NCI-H1092 (cell line): ENCODE measurements at places on chromosomes 12 and 14.

GRCh38 chr12:109739747-109740693 lies 26.4 kb downstream of the FAM222A start:
- DNase-seq, result no peak

DNA sequence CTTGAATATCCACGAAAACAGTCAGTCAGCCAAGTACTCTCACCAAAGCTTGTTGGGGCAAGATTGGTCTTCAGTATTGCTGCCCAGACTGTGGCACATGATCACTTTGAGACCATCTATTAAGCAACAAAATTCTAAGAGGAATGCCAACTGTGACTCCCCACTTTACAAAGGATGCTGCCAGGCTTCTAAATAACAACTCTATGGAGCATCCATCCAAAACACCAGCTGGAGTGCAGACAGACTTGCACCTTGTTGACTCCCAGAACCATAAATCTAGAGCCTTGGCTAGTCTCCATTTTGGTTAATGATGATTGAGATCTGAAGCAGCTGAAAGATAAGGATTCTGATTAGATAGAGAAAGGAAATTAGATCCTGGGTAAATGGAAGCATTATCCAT lies 132.8 kb downstream of the DIO2 start:
- peak; percentile 94 for DNase-seq

DNA sequence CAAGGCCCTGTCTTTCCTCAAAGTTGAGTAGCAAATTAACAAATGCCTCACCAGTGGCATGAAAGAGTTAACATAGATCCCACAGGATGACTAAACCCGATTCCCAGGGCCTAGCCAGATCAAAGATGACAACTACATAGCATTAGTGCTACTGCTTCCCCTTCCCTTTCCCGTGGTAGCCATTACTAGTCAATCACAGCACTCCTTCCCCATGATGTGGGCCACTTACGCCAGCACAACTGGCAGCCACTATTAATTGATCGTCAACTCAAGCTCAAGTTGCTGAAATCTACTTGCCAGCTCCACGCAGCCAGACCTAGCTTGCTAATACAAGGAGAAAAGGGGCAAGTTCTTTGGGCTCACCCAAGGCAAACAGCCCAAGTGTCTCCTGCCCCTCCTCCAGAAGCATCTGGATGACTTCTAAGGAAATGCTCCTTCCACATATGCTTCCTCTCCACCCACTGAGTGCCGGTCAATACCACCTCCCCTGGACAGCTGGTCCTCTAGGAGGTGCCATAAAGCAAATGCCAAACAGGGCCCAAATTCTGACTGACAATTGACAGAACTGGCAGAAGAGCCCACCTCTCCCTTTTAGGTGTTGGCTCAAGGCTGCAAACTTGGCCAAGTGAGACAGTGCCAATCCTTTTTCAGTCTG lies 72.6 kb downstream of the NUAK1 start:
- no peak for DNase-seq

DNA sequence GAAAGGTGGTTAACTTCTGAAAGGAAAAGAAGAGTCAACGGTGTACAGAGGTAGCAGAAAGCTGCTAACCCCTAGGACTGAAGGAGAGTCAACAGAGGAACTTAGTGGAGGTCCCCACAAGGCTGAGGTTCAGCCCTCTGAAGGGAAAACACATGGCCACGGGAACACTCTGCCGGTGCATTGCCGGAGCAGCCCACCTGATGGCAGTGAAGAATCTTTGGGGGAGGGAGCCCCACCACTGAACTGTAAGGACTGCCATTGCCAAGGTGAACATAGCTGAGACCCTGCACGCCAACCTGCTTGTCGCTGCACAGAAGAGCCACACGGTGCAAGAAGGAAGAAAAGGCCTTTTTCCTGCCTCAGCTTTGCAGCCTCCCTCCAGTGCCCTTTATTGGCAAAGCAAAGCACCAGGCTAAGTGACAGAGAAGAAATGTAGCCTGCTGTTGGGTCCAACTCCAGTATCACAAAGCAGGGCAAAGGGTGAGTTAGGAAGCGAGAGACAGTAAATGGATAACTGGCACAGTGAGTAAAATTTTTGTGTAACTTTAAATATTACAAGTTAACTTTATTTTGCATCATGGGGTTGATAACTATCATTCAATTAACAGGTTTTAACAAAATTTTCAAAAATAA lies 76.9 kb downstream of the LIN52 start:
- no peak for DNase-seq

DNA sequence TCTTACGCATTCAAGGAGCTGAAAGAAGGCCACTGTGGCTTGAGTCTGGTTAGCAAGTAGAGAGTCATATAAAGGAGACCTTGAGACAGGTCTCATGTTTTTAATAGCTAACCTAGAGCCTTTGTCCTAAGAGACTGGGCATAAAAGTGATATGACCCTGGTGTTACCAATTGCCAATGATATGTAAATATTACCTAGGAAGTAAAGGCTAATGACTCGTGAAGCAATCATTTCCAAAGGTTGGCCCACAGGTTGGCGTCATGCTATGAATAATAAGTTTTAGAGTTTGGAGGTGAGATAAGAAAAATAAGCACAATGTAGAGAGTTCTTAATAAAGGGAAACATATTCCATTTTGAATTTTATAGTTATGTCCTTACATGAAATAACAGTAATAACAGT lies 116.6 kb upstream of the PLEKHA5 start:
- no peak for DNase-seq

DNA sequence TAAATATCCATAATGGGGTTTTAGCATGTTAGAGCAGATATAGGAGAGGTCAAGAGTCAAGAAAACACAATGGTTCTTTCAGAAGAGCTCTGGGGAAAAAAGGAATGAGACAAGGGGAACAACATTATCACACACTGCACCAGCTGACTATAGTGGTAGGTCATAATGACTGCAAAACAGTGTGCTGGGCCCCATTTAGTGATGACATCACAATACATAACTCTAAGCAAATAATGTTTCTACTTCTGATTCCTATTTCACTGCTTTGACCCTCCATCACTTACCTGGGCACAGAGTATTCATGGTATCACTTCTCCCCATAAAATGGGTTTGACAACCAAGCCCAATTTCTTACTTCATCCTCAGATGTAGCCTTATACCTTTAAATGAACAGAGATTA lies 62.1 kb downstream of the GARIN6 start:
- DNase-seq, result no peak

GRCh38 chr12:108804271-108804953 lies 53.0 kb downstream of the SSH1 start:
- DNase-seq, result no peak

- no peak for DNase-seq
These were observed 83.9 kb upstream of the OSBPL8 start for GRCh38 chr12:76643438-76643837.

DNA sequence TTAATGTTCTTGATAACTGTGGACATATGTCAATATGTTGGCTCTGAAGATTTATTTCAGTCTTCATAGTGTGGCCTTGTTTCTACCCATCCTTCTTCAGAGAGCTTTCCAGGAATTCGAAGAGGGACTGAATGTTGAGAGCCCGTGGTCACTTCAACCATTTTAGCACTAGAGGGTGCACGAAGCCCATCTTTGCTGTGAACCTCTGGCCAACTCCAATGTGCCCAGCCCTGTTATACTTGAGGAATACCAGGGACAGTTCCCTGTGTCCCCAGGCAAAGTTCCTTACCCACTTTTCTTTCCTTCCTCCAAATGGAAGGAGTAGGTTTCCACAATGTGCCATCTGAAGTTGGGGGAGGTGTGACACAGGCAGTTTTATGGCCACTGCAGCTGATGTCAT lies 603.5 kb downstream of the RPL10L start:
- peak; percentile 35 for DNase-seq

DNA sequence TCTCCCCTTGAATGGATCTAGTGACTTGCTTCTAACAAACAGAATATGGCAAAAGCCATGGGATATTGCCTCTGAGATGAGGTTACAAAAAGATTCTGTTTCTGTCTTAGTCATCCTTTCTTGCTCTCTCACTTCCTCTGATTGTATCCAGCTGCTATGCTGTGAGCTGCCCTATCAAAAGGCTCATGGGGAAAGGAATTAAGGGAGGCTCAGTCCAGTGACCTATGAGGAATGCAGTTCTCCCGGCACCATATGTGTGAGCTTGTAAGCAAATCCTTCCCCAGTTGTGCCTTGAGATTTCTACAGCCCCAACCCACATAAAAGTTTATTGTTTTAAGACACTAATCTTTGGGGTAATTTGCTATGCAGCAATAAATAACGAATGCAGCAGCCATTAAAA lies 183.1 kb downstream of the KLHL28 start:
- DNase-seq, result no peak

- peak; percentile 98 for DNase-seq
These were observed 7.2 kb upstream of the GPR84 start for GRCh38 chr12:54371328-54372112.

GRCh38 chr14:101496776-101497683 lies 64.3 kb upstream of the DIO3 start:
- DNase-seq, result no peak

GRCh38 chr14:73227812-73228781 lies 9.2 kb upstream of the PAPLN start:
- no peak for DNase-seq

DNA sequence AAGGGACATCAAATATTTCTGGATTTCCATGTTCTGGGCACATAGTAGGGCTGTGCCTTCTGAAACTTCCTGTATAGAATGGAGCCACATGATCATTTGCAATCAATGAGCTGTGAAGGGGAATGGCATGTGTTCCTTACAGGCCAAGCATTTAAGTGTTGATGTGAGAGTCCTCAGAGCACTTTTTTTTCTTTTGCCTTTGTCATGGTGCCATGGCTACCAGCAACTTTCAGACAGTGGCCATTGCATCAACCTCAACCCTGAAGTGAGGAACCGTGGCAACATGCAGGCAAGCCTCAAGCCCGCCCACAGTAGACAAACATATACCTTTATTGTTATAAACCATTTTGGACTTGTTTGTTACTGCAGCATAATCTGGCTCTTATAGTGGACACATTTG lies 948.1 kb downstream of the NRXN3 start:
- DNase-seq, result no peak

DNA sequence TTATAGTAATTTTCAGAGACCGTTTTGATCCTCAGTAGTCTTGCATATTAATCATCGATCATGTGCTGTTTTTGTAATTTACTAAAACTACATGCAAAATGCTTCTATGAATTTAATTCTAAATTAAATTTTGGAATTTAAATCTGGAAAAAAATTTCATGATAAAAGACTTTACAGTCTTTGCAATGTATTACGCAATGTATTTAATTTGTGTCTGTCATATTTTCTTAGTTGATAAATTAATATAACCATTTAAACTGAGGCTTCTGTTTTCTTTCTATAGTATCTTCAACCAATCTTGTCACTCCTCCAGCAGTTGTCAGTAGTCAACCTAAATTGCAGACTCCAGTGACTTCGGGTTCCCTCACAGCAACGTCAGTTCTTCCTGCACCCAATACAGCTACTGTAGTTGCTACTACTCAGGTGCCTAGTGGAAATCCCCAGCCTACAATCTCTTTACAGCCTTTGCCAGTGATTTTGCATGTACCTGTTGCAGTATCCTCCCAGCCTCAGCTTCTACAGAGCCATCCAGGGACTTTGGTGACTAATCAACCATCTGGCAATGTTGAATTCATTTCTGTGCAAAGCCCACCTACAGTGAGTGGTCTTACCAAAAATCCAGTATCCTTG lies 94.8 kb downstream of the ATF7IP start:
- DNase-seq, result no peak

DNA sequence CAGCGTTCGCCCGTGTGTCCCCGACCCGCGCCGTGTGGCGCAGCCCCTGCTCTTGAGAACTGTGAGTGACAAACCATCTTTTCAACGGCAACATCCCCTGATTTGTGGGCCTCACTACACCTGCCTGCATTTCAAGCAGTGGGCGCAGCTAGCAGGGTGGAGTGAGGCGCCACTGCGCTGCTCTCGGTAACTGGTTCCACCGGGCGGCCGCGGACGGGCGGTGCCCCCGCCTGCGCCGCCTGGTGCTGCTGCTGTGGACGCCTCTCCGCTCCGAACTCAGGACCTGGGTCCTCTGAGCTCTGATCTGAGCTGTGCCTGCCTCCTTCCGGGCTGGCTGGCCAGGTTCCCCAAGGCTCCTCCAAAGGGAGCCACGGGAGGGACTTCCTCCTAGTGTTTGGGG lies 5.9 kb upstream of the DEGS2 start:
- DNase-seq, result no peak

GRCh38 chr12:106195621-106196027 lies 52.2 kb downstream of the CKAP4 start:
- no peak for DNase-seq

- no peak for DNase-seq
These were observed 1189.5 kb upstream of the TMEM132C start for GRCh38 chr12:127077262-127078045.

DNA sequence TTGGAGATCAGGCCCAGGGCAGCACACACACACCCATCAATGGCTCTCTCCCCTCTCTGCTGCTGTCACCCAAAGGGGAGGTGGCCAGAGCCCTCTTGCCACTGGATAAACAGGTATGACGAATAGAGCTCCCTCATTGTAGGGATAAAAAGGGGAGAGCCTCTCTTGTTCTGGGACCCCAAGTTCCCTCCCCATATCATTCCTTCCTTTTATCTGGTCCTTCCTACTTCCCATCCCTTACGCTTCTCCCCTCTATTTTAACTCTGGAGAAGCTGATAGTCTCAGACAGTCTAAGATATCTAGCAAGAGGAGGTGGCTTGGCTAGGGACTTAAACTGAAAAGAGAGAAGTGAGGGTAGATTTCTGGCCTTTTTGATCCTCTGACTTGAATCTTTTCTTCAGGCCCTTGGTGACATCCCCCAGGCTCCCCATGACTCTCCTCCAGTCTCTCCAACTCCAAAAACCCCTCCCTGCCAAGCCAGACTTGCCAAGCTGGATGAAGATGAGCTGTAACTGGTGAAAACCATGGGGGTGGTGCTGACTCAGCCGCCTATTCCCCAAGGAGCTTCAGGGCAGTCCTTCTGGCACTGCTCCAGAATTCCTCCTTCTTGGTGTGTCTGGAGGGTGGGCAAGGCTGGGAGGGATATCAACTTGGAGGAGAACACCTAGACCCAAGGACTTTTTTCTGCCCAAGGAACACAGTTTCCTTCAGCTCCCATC lies 5.3 kb downstream of the ARHGEF25 start:
- DNase-seq, result no peak

DNA sequence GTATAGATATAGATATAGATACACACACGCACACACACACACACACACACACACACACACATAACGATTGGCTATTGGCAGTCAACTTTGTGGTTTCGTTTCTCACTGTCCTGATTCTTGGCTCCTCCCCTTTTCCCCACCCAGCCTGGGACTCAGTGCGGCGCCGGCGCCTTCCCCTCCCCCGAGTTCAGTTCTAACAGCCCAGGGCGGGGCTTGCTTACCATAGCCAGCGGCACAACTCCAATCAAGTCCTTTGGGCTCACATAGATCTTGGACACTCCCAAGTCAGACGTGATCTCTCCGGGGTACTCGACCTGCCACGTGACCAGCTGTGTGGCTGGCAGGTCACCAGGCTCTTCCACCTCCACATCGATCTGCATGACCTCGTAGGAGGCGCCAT lies 484.1 kb downstream of the GLT1D1 start:
- no peak for DNase-seq

DNA sequence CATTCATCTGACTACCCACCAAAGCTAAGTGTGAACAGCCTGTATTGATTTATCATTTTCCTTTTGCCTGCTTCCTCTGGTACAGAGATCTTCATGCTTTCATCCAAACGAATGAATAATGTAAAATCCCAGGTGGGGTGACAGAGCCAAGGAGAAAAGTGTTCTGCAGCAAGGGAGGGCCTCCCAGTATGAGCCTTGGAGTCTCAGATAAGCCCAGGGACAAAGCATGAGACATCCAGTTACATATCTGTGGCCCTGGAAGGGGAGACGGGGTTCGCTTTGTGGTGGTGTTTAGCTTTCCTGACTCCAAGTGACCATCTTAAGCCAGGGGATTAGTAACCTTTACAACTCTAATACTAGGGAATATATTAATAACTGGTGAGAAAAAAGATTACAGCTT lies 177.1 kb downstream of the ETV6 start:
- no peak for DNase-seq
